ENCODE measurements at places on chromosomes 6 and 20. TPM values are rescaled to one million over a fixed set of nuclear protein-coding genes. Genes with fewer than 3 reads are reported as not detected.

DNA sequence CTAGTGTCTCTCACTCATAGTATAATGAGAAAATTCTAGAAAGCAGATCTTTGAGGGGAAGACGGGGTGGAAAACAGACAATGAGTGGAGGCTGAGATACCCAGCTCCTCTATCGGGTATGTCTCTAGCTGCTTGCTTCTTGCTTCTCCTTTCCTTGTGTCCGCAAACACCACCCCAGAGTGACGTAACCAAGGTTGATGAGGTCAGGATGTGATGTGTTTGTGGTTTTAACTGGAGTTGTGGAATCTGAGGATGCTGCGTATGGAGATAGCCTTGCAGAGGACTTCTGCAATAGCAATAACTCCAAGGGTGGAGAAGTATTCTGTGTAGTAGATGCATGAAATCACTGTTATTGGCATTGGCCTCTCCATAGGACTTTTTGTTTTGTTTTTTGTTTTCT lies 132.7 kb upstream of the IFNGR1 start:
- peaks cover 2% of the 10 kb centered on the region for H3K4me1 ChIP-seq
- no peak overlapping the region for H3K4me3 ChIP-seq
- H3K27me3 ChIP-seq = no peaks in the 10 kb centered on the region
- no peaks in the 10 kb centered on the region for H3K36me3 ChIP-seq

- no peaks in the 10 kb centered on the region for H3K36me3 ChIP-seq
- H3K4me1 ChIP-seq = no peaks in the 10 kb centered on the region
Observed at GRCh38 chr6:108748055-108748454, 100.2 kb upstream of the ARMC2 start.

GRCh38 chr6:1716868-1717267 lies 107.2 kb downstream of the FOXC1 start:
- peak; percentile 36 for DNase-seq
- H3K27ac ChIP-seq = no peak overlapping the region
- H3K27me3 ChIP-seq = no peaks in the 10 kb centered on the region
- H3K36me3 ChIP-seq = no peaks in the 10 kb centered on the region
- H3K4me1 ChIP-seq = no peaks in the 10 kb centered on the region

GRCh38 chr6:22056398-22056797 lies 240.4 kb downstream of the PRL start:
- no peaks in the 10 kb centered on the region for H3K27me3 ChIP-seq
- H3K27ac ChIP-seq = no peak overlapping the region
- DNase-seq = no peak
- no peak overlapping the region for H3K4me3 ChIP-seq
- H3K36me3 ChIP-seq = no peaks in the 10 kb centered on the region
- no peaks in the 10 kb centered on the region for H3K4me1 ChIP-seq

DNA sequence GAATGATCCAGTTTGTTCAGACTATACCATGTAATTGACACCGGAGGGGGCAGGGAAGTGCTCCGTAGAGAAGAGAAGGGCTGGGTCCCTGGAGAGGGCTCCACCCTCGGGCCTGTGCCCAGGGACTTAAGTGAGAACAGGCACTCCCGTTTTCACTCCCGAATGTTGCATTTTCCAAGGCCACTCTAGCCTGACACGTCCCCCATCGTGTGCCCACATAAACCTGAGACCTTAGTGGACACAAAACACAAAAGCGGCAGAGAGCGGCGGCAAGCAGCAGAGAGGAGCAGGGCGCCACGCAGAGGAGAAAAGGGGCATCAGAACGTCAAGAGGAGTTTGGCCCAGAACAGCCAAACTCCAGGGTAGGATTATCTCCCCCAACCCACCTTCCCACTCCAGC lies 1405.1 kb downstream of the GRIK2 start:
- H3K4me1 ChIP-seq = no peaks in the 10 kb centered on the region
- DNase-seq = no peak
- H3K27ac ChIP-seq = no peak overlapping the region
- H3K36me3 ChIP-seq = no peaks in the 10 kb centered on the region

- H3K27ac ChIP-seq = no peak overlapping the region
- H3K4me1 ChIP-seq = no peaks in the 10 kb centered on the region
- H3K36me3 ChIP-seq = no peaks in the 10 kb centered on the region
- H3K4me3 ChIP-seq = no peak overlapping the region
Observed at GRCh38 chr6:111061508-111061907, 25.8 kb upstream of the SLC16A10 start.

GRCh38 chr6:13124131-13124530 lies 204.2 kb downstream of the TBC1D7 start:
- no peaks in the 10 kb centered on the region for H3K36me3 ChIP-seq
- no peak for DNase-seq
- H3K4me1 ChIP-seq = no peaks in the 10 kb centered on the region
- no peaks in the 10 kb centered on the region for H3K27me3 ChIP-seq
- H3K4me3 ChIP-seq = no peak overlapping the region
- H3K27ac ChIP-seq = no peak overlapping the region

DNA sequence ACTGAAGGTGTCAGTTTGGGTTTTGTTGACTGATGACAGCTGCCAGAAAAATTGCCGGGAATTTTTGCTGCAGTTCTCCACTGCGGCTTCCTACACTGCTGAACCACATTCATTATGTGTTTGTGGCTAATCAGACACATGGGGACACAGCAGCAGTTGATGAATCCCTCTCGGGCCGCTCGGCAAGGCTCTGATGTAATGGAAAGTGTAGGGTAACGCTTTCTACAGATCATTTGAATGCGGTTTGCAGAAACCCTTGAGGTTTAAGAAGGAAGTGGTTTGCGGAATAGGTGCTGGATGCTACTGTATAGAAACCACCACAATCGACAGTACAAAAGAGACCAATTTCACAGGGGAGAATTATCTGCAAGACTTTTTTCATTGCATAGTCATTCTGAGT lies 138.7 kb upstream of the SASH1 start:
- no peaks in the 10 kb centered on the region for H3K36me3 ChIP-seq
- H3K27ac ChIP-seq = peak overlapping the region; percentile 31
- DNase-seq = peak; percentile 98

GRCh38 chr6:12136905-12137304 lies 124.8 kb downstream of the HIVEP1 start:
- peaks cover 1% of the 10 kb centered on the region for H3K36me3 ChIP-seq
- H3K27me3 ChIP-seq = no peaks in the 10 kb centered on the region
- H3K27ac ChIP-seq = no peak overlapping the region
- no peak overlapping the region for H3K4me3 ChIP-seq
- DNase-seq = peak; percentile 65

- peaks cover 7% of the 10 kb centered on the region for H3K4me1 ChIP-seq
- H3K4me3 ChIP-seq = no peak overlapping the region
- H3K27me3 ChIP-seq = no peaks in the 10 kb centered on the region
- DNase-seq = no peak
Observed at GRCh38 chr6:33714385-33715040, 3.0 kb upstream of the UQCC2 start.

- no peak overlapping the region for H3K4me3 ChIP-seq
- no peaks in the 10 kb centered on the region for H3K36me3 ChIP-seq
- no peaks in the 10 kb centered on the region for H3K4me1 ChIP-seq
- no peaks in the 10 kb centered on the region for H3K27me3 ChIP-seq
- no peak for DNase-seq
Observed at GRCh38 chr6:123448306-123448884, 188.4 kb downstream of the TRDN start.

GRCh38 chr6:79396625-79397024 lies 140.6 kb downstream of the LCA5 start:
- no peak for DNase-seq
- no peaks in the 10 kb centered on the region for H3K27me3 ChIP-seq
- H3K4me1 ChIP-seq = no peaks in the 10 kb centered on the region
- H3K36me3 ChIP-seq = no peaks in the 10 kb centered on the region
- H3K27ac ChIP-seq = no peak overlapping the region

DNA sequence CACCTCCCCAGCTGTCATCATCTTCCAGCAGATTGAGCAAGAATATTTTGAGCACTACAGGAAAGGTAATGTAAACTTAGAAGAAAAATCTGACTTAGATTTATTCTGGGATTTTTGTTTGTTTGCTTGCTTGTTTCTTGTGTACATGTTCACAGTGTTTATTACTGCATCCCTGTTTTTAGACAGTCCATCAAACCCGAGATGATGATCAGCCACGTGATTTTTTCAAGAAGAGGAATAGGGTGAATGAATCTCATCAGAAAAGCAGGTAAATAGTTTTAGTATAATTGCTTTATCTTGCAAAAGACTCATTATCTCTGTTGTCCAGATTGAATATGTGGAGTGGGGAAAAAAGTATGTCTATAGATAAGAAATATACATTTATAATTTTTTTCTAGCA lies 2.1 kb downstream of the FAM217B start:
- H3K36me3 ChIP-seq = peaks cover 2% of the 10 kb centered on the region
- H3K4me3 ChIP-seq = no peak overlapping the region
- peaks cover 7% of the 10 kb centered on the region for H3K4me1 ChIP-seq
- H3K27ac ChIP-seq = no peak overlapping the region
- H3K27me3 ChIP-seq = no peaks in the 10 kb centered on the region

DNA sequence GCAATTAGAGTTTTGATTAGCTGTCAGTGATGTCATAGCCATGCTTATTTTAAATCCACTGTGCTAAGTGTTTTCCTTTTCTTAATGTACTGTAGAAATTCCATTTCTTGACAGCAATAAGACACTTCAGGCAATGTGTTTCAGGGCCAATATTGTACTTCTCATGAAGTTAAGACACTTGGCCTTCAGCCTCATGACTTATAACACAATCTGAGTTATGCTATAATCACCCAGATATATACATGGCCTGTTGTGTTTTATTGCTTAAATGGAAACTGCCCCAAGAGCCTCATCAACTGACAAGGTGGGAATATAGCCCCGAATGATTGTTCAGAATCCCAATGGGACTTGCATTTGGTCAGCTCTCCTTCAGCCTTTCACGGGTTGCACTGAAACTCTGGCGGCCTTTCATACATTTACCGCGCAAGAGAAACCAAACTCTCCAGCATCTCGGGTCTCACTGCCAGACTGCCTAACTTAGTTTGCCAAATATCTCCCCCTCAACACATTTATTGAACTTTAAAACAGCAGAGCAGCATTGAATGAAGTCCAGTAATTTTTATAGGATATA lies 44.2 kb upstream of the TBX18 start:
- H3K4me3 ChIP-seq = no peak overlapping the region
- no peak for DNase-seq
- no peaks in the 10 kb centered on the region for H3K27me3 ChIP-seq

- H3K27ac ChIP-seq = no peak overlapping the region
- H3K27me3 ChIP-seq = no peaks in the 10 kb centered on the region
- H3K4me1 ChIP-seq = no peaks in the 10 kb centered on the region
- no peak for DNase-seq
- H3K4me3 ChIP-seq = no peak overlapping the region
Observed at GRCh38 chr6:160013987-160014868, 45.3 kb downstream of the IGF2R start.

Gene TAGAP
- total RNA-seq = not detected

Gene MBOAT1
- total RNA-seq = 6.6 TPM

Gene ARMH2
- total RNA-seq = not detected

Gene RARS2
- total RNA-seq = 33.6 TPM

Gene PRPH2
- 5.1 TPM for total RNA-seq

Gene FAM184A
- total RNA-seq = 1.7 TPM

Gene CAP2
- total RNA-seq = 8.6 TPM

Gene CDKN1A
- 900 TPM for total RNA-seq

Gene CRISP3
- not detected for total RNA-seq

Gene ANGPT4
- under 0.01 TPM for total RNA-seq
